Stimulated activated CD4-positive, alpha-beta T cell treated with anti-CD3 and anti-CD28 coated beads, Interleukin-4, amount 100 ng/mL, for 48 hours (primary cell): ENCODE measurements at places on chromosomes 16 and 17.

- DNase-seq, result no peak
Measured at GRCh38 chr16:24552705-24553246, 13.4 kb downstream of the RBBP6 start.

- DNase-seq, result no peak
Measured at GRCh38 chr16:64417711-64418227, 704.1 kb downstream of the CDH11 start.

DNA sequence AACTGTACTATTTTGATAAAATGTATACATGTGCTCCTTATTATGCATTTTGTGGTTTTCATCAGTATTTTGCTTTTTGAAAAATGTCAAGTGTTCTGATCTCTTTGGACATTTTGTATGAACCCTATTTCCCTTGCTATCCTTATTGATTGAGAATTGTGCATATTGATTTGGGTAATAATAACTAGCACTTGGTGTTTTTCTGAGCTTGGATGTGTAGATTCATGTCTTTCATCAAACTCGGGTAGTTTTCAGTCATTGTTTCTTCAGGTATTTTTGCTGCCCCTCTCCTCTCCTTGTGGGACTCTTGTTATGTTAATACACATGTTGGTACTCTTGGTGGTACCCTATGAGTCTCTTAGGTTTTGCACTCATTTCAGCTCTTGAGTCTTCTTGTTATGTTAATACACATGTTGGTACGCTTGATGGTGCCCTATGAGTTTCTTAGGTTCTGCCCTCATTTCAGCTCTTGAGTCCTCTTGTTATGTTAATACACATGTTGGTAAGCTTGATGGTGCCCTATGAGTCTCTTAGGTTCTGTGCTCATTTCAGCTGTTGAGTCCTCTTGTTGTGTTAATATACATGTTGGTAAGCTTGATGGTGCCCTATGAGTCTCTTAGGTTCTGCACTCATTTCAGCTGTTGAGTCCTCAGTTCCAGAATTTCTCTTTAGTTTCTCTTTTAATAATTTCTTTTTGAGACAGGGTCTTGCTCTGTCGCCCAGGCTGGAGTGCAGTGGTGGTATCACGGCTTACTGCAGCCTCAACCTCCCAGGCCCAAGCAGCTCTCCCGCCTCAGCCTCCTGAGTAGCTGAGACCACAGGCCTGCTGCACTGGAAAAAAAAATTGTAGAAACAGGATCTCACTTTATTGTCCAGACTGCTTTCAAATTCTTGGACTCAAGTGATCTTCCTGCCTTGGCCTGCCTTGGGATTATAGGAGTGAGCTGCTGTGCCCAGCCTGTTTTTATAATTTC is 19.3 kb downstream of the ZNF750 start:
- DNase-seq, result no peak

- peak; percentile 65 for DNase-seq
Measured at GRCh38 chr17:36602924-36603384, 1.6 kb downstream of the MRM1 start.

DNA sequence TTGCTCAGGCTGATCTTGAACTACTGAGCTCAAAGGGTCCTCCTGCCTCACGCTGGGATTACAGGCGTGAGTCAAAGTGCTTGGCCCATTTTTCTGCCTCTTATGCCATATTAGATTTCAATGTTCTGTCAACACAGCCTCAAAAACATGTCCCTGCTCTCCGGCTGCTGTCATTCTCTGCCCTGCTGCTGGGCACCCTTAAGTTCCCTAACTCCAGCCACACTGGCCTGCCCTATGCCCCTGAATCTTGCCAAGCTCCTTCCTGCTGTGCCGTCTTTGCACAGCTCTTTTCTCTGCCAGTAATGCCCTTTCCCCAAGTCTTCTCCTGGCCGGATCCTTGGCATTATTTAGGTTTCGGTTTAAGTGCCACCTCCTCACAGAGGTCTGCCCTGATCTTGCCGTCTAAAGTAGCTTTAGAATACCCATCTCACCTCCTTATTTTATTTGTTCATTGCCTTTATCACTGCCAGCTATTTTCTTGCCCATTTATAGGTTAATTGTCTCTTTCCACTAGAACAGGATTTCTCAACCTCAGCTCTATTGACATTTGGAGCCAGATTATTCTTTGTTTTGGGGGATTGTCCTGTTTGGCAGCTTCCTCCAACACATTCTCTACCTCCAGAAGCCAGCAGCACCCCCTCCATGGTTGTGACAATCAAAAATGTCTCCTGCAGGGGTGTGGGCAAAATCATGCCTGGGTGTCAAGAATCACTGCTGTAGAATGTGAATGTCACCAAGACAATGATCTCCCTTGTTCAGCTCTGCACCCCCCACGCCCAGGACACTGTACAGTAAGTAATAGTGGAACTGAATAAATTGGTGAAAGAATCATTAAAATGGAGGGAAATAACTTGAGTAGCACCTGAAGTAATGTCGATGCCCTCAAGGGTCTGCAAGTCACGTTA is 168.2 kb downstream of the CYLD start:
- DNase-seq, result no peak

DNA sequence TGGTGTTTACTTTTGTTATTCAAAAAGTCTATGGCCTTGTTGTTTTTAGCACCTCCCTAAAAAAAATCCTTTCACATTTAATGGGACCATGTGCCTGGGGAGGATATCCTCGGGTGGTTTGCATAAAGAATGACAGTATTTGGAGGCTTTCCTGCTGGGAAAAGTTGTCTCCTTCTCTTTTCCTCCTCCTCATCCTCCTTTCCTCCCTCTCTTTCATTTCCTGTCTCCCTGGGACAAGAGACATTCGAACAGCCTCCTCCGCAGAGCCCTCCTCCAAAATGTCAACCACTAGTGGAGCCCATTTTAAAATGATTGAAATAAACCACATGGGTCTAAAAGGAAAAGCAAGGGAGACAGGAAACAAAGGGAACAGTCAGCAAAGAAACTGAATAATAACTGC is 67.4 kb downstream of the MYH13 start:
- DNase-seq, result no peak

DNA sequence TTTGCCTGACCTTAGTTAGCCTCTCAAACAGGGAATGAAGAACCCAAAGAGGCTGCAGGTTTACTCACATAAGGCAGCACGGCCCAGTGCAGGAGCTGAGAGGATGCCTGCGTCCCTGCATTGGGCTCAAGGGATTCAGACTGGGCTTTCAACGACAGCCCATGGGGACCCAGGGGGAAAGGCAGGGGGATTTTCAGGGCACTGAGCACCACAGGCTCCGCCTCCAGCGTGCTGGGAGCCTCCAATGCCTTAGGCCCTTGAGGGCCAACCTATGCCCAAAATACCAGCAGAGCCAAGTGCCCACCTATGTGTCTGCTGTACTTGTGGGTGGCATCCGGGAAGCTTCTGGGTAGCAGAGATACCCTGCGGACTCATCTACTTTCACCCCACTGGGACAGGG is 22.3 kb downstream of the DCAKD start:
- no peak for DNase-seq
